Nucleus accumbens (tissue), 56 donors: ENCODE measurements at places on chromosomes 12 and 14.

DNA sequence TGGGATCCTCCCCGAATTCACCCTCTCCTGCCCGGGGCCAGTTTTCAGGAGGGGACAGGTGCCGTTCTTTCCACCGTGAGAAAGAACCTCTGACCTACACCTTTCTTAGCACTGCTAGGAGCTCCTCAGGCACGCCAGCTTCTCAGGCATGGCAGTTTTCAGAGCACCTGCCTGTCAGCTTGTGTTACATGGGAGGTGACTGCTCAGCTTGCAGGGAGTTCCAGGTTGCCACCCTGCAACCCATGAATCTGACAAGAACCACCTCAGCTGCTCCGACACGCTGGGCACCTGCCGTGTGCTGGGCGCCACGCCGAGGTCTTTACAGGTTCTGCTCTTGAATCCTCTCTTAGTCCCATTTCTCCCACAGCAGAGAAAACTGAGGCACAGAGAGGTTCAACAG is 12.9 kb downstream of the BRI3BP start:
- no peak for DNase-seq

GRCh38 chr12:60078026-60078425 is 482.2 kb downstream of the SLC16A7 start:
- no peak for DNase-seq

GRCh38 chr14:68011406-68012028 is 191.9 kb downstream of the RAD51B start:
- no peak for DNase-seq

- no peak for DNase-seq
Measured at GRCh38 chr12:112602150-112602549, 183.4 kb downstream of the PTPN11 start.

DNA sequence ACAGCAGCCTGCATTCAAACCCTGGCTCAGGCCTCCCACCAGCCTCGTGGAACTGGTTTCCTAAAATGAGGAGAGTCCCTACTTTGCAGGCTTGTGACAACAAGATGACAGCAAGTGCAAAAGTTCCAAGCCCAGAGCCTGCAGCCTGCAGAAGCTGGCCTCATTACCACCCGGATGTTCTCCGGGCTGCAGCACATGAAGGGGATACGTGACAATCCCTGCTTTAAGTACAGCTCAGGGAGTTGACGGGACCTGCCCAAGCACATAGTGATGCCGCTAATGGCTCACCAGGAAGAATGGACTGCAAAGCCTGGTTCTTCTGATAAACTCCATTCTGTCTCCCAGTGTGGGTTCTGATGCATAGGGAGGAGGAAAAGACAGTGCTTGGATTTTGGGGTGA is 15.0 kb downstream of the SSH1 start:
- DNase-seq = no peak

GRCh38 chr12:129693731-129694130 is 210.1 kb downstream of the TMEM132D start:
- no peak for DNase-seq

DNA sequence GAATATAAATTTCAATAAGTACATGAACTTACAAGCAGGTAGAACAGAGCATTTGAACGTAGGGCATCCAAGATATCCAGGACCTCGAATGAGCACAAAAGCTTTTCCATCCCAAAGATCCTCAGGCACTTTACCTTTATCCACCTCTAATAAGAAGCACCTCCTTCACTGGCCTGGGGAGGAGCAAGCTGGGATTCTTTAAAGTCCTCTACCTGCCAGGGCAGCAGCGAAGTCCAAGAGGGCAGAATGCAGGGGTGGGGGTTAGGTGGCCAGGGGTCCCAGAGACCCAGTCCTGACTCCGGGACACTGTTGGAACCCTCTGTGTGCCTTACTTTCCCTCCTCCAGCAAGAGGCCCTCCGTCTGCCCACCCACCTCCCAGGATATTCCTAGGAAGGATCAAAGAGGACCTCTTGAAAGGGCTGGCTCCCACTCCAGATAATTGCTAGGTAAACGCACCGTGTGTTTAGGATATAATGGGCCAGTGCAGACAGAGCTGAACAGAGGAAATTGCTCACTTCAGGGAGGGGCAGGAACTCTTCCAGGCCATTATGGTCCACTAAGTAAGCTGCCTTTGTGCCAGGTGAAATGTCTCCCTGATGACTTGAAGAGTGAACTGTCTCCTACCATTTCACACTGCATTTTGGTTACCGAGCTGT is 68.1 kb downstream of the TTC9 start:
- DNase-seq = no peak

DNA sequence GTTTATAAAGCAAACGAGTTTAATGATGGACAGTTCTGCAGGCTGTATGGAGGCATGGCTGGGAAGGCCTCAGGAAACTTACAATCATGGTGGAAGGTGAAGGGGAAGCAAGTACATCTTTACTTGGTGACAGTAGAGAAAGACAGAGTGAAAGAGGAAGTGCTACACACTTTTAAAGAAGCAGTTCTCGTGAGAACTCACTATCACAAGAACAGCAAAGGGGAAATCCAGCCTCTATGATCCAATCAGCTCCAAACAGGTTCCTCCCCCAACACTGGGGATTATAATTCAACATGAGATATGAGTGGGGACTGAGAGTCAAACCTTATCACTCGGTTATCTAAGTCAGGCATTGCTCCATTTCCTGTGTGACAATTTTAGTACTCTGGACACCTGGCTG is 189.9 kb upstream of the CNTN1 start:
- no peak for DNase-seq

- DNase-seq = no peak
Measured at GRCh38 chr12:108666401-108666881, 32.7 kb upstream of the SELPLG start.

- no peak for DNase-seq
Measured at GRCh38 chr12:107748472-107748871, 12.5 kb downstream of the PRDM4 start.

DNA sequence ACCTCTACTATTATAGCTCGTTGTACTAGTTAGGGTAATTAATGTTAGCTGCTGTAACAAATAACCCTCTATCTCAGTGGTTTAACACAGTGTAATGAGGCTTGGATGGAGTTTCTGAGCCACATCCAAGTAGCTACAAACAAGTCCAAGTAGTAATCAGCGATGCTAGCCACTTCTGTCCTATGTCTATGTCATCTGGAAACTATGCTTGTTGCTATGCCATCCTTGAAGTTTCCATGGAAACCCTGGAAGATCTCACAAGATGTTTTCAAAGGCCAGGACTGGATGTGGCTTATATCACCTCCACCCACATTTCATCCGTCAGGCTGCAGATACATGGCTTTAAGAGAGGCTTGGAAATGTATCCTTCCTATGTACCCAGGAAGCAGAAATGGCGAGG is 422.1 kb downstream of the AACS start:
- no peak for DNase-seq

GRCh38 chr14:41302776-41303175 is 303.9 kb upstream of the LRFN5 start:
- no peak for DNase-seq

DNA sequence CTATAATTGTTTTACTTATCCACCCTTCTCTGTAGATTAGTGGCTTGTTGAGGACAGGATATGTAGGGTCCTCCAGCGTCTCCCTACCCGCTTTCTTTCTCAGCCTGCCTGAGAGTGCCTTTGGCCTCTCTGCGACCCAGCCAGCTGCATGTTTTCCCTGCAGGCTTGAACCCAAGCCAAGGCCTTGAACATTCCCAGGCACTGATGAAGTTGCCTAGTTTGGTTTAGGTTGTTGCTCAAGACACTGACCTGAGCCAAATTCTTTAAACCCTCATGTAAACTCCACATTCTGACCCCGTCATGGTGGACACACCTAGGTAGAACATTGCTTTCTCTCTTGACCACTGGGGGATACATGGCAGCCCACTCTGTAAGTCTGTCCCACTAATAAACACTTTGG is 33.4 kb upstream of the TXNRD1 start:
- no peak for DNase-seq

DNA sequence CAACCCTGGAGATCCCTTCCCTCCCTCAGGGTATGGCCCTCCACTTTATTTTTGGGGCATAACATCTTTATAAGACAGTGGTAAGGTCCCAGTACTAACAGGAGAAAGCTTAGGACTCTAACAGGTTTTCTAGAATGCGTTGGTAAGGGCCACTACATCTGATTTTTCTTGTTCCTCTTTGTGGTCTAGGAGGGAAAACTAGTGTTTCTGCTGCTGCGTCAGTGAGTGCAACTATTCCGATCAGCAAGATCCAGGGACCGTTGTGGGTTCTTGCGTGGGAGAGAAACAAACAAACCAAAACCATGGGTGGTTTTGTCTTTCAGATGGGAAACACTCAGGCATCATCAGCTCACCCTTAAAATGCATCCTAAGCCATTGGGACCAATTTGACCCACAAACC is 123.6 kb upstream of the SLC16A7 start:
- no peak for DNase-seq

DNA sequence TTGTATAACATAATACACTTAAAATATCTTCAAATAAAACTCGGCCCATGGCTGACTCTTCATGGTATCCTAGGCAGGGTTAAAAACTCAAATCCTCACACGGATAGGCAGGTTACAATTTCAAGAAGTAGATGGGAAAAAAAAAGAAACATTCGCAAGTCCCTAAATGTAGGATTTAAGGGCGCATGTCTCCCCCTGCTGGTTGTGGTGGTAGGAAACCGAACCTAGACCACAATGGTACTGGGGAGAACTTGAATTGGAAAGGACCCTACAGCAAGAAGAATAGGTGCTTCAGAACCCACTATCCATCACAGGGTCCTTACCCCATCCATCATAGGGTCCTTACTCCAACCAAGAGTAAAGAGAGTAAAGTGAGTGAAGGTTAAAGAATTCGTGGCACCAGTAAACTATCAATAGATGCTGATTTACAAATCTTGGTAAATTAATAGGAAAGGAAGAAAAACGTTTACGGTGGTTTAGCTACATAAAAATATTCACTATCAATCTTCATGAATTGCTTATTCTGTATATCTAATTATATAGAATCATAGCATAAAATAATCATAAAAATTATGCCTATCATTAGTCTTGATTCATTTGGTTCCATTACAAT is 3.3 kb upstream of the CIPC start:
- DNase-seq = peak; percentile 59

- no peak for DNase-seq
Measured at GRCh38 chr14:60183741-60184140, 18.5 kb upstream of the DHRS7 start.

GRCh38 chr14:35367056-35367372 is 37.5 kb downstream of the NFKBIA start:
- DNase-seq = no peak

GRCh38 chr14:73749706-73750530 is 35.7 kb upstream of the PNMA1 start:
- DNase-seq = no peak

DNA sequence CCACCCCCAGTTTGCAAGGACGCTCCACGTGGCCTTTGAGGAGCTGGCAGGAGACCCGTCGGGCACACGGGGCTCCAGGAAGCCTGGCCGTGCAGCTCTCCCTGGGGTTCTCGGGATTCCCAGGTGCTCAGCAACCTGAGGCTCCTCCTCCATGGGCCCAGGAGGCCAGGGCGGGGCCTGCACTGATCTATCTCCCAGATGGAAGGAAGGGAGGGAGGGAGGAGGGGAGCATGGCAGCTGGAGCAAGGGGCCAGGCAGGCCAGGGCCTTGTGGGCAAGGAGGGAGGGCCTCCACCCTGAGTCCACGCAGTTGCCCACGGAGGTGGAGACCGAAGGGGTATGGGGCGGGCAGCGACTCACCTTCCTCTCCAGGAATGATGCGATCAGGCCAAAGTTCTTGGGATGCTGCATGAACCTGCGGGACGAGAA is 127.3 kb downstream of the RFLNA start:
- DNase-seq = no peak

- DNase-seq = peak; percentile 60
Measured at GRCh38 chr14:50830932-50831725, at the start of gene NIN. TSS of gene NIN (minus strand) at chr14:50831162. CDS start at chr14:50822056, 9,106 bp downstream.

GRCh38 chr12:120220838-120221575 is 20.1 kb upstream of the RPLP0 start:
- DNase-seq = no peak

GRCh38 chr12:29322157-29322556 is 58.8 kb downstream of the ERGIC2 start:
- DNase-seq = no peak

DNA sequence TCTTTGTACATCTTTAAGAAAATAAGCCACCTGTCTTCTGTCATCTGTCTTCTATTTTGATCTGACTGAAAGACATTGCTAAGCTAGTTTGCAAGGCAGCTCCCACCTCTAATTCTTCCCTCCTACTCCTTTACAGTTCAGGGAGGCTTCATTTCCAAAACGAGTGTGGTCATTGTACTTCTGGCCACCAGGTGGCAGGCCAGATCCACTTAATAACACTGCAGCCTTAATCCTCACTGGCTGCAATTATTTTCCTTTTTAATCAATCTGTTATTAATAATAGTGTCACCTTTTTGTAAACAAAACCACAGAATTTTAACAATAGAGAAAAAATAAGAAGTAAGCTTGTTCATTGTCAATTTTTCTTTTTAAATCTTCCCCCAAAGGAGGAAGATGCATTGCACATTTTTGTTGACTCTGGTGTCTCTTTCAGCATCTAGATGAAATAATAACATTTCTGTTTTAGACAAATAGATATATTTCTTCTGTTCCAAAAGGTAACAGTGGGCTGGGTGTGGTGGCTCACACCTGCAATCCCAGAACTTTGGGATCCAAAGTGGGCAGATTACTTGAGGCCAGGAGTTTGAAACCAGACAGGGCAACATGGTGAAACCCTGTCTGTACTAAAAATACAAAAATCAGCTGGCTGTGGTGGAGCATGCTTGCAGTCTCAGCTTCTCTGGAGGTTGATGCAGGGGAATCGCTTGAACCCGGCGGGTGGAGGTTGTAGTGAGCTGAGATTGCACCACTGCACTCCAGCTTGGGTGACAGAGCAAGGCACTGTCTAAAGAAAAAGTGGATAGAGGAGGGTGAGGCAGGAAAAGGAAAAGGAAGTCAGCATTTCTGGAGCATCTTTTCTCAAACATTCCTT is 23.3 kb downstream of the GABARAPL1 start:
- no peak for DNase-seq

GRCh38 chr14:101135796-101136742 is 232.5 kb upstream of the RTL1 start:
- DNase-seq = no peak

DNA sequence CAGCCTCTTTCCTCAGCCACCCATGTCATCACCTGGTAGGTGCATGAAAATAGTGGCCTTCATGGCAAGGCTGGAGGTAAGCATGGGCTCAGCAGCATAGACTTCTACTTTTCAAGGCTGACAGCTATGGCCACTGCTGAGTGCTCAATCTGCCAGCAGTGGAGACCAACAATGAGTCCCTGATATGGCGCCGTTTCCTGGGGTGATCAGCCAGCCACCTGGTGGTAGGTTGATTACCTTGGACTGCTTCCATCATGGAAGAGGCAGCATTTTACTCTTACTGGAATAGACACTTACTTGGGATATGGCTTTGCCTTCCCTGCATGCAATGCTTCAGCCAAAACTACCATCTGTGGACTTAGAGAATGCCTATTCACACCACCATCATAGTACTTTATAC is 39.5 kb upstream of the USP44 start:
- DNase-seq = no peak

- DNase-seq = no peak
Measured at GRCh38 chr12:1838994-1839365, 18.6 kb downstream of the LRTM2 start.
